ENCODE measurements at places on chromosomes 4 and X.

- DNase-seq = no peak
Measured at GRCh38 chr4:146647615-146648460, 9.1 kb downstream of the POU4F2 start.

DNA sequence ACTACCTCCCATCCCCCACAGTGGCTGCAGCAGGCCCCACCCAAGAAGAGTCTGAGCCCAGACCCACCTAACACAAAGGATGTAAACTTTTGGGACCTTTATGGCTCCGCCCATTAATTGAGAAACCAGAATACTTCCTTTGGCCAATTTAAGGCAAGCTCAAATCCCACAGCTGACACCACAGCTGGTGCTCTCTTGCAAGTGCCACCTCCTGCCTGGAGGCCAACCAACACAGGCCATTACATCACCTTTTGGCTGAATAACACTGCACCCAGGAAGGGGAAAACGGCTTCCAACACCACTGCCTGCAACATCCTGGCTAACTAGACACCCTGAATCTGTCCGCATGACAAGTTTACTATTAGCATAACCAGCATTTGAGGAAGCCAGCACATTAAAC lies 248.8 kb downstream of the PRDM5 start:
- no peak for DNase-seq

DNA sequence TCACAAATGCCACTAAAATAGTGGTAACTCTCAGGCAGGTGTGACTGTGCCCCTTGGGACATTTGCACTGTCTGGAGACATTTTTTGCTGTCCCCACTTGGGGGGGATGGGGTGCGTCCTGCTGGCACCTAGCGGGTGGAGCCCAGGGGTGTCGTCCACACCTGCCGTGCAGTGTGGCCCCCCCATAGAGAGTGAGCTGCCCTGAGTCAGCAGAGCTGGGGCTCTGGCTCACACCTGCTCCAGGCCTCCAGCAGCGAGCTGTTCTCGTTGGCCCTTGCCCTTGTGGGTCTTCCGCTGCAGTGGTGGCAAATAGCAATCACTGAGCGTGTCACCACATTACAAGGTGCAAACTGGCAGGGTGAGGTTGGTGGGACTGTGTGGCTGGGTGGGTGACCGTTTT lies 64.6 kb downstream of the CLDN34 start:
- no peak for DNase-seq

DNA sequence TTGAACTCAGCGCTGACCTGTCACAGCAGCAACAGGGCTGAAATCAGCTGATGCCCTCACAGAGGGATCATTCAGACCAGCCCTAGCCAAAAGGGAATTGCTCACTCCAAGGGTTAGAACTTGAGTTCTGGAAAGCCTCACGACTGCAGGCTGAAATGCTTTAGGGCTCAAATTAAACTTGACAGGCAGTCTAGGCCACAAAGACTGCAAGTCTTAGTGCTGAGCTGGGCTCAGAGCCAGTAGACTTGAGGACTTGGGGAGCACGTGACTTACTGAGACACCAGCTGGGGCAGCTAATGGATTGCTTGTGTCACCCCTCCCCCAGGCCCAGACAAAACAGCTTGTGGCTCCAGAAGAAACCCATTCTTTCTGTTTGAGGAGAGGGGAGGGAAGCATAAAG lies 119.0 kb upstream of the SLC6A14 start:
- no peak for DNase-seq

DNA sequence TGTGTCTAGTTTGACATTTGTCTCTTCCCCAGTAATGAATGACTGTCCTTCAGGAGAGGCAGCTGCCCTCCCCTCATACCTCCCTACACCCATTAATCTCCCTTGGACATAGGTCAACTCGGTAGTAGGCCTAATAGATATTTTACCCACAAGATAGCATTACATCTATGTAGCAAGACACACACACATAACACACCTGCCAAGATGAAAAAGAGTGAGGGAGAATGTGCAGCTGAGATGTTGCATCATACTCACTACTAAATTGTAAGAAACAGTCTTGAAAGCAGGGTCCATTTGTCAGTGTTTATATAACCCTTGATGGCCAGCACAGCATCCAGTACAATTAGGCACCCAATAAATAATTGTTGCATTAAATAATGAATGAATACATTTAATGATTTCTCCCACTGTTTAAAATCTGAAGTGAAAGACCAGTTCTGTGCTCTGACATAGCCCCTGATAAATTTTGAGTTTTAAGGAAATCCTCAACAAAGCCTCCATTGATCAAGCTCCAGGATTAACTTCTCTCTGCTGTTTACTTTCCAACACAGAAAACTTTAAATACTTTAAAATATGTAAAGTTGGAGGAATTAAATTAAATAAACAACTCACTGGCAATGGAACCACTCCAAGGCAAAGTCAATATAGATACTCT lies 440.8 kb upstream of the RASGEF1B start:
- DNase-seq = no peak

All from CD14-positive monocyte (primary cell).